Stimulated activated CD8-positive, alpha-beta memory T cell treated with anti-CD3 and anti-CD28 coated beads, Interleukin-4, amount 100 ng/mL, for 24 hours (primary cell): ENCODE measurements at places on chromosomes 12 and 14.

GRCh38 chr12:10001171-10001776, 2.4 kb upstream of the CLEC1B start:
- DNase-seq: no peak

DNA sequence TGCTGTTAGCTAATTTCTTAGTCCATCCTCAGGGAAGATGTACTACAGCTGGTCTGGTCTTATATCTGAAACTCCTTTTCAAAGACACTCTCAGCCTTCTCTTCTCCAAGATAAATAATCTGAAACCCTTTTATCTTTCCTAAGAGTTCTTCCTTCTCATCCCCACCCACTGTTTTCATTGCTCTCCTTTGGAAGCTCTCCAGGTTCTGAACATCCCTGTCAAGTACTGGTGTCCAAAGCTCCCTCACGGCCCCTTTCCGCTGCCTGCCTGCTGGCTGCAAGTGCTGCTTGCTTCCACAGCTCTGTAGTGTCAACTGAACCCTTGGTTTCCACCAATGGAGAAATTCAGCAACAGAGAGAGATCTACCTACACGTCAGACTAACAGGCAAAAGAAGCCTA, 6.6 kb upstream of the SLC6A13 start:
- no peak for DNase-seq

DNA sequence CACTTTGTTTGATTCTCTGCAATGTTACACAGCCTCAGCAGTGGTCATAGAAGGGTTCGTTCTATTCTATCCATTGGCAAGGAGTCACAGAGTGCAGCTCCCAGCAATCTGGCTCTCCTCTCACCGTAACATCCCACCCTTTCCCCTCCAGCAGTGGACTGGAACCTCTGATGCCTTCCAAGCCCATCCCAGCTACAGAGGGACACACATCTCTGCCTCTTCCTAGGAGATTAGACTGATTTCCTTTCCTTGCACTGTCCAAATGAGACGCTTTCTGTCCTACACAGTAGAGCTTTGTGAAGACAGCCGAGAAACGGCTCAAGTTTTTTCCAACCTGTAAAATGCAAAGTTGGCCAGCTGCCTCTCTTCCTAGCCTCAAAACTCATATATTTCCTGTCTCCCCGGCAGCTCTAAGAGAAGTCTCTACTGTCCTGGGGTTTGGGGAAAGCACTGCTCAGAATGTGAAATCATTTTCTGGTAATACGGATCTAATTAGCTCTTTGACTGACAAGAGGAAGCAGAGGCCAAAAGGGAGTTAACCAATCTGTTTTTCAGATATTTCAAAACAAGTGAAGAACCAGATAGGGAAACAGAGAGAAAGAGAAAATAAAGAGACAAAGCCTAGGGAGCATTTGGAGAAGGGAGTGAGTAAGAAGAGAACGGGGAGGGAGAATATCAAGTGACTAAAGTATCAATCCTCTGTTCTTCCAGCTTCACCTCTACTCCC, 516 bp downstream of the NINJ2 start:
- DNase-seq: no peak

- no peak for DNase-seq
These were observed 409.8 kb downstream of the DAD1 start for GRCh38 chr14:22179190-22179589.

- DNase-seq: no peak
These were observed 43.6 kb upstream of the NID2 start for GRCh38 chr14:52112336-52113018.

DNA sequence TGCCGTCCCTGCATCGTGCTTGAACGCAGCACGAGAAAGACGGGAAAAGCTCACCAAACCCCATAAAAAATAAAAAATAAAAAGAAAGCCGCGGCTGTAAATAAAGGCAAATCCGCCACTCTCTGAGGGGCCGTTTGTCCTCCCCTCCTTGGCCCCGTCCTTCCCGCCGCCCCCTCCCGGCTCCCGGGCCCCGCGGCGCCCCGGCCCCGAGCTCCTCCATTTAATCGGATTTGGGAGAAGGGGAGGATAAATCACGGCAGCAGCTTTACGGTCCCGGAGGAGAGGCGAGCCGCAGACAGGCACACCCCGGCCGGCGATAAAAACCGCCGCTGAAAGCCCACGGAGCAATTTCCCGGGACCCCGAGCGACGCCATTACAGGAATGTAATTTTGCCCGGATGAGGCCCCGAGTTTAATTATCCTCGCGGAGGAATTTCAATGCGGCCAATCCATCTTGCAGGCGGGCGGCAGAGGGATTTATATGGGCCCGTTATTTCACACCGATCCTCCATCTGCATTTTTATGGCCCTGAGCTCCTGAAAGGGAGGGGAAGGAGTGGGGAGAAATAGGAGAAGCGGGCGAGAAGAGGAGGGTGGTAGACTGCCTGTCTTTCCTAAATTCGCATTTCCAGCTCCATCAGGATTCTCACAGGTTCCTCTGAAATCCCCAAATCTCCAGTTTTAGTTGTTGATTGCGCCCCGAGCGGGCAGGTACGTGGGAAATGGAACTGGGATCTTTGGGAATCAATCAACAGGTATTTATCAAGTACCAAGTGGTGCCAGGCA, 1.3 kb upstream of the ATP5MC2 start:
- no peak for DNase-seq

GRCh38 chr12:21502164-21502496, 541 bp downstream of the GOLT1B start:
- peak; percentile 24 for DNase-seq

- no peak for DNase-seq
These were observed 393.0 kb downstream of the FSCB start for GRCh38 chr14:44113769-44114730.

- DNase-seq: no peak
These were observed 425.8 kb upstream of the FOXG1 start for GRCh38 chr14:28340816-28341215.

GRCh38 chr12:68287106-68287505, 33.7 kb upstream of the IL22 start:
- DNase-seq: no peak

- no peak for DNase-seq
These were observed 111.4 kb downstream of the STXBP6 start for GRCh38 chr14:24938593-24938992.

GRCh38 chr14:57692671-57693070, 173.2 kb downstream of the SLC35F4 start:
- DNase-seq: no peak

- DNase-seq: no peak
These were observed 237.0 kb upstream of the TBX3 start for GRCh38 chr12:114920771-114921554.

DNA sequence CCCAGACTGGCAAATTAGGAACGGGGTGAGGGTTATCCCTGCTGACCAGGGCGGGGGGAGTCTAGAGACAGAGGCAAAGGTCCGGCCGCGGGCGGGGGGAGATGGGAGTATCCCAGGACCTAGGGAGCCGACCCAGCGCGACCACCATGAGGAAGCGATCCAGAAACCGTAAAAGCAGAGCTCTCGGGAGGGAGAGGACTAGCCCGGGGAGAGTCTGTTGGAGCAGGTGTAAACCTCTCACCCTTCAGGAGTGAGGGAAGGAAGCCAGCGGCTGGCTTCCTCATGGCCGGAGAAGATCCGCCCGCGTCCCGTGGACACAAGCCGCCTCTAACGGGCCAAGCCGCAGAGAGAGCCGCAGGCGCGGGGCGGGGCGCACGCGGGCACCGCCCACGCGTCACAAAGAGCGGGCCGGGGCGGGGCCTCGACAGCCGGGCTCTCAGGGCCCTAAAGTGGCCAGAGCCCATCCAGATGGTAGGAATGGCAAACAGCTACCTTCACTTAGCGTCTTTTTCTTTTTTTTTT, at the start of gene ACRBP:
ACRBP (minus strand) TSS at position 350 of the 522 bp plus-strand sequence; CDS start at position 284, 66 bp downstream.
- no peak for DNase-seq

DNA sequence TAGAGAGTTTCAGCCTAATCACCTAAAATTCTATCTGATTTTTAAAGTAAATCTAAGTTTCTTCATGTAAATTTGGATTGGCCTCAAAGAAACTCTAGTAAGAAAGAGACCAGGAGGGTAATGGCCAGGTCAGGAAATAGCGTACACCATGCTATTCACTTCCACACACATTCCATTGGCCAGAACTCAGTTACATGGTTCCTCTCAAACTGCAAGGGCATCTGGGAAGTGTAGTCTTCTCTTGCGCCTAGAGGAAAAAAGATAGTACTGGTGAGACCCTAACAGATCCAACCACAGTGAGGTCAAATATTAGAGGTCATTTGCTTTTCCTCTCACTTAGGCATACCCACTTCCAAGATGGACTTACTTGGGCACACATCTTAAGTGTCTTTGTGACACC, 39.1 kb downstream of the MBIP start:
- DNase-seq: no peak

GRCh38 chr14:53900499-53900898, 56.1 kb downstream of the BMP4 start:
- no peak for DNase-seq

DNA sequence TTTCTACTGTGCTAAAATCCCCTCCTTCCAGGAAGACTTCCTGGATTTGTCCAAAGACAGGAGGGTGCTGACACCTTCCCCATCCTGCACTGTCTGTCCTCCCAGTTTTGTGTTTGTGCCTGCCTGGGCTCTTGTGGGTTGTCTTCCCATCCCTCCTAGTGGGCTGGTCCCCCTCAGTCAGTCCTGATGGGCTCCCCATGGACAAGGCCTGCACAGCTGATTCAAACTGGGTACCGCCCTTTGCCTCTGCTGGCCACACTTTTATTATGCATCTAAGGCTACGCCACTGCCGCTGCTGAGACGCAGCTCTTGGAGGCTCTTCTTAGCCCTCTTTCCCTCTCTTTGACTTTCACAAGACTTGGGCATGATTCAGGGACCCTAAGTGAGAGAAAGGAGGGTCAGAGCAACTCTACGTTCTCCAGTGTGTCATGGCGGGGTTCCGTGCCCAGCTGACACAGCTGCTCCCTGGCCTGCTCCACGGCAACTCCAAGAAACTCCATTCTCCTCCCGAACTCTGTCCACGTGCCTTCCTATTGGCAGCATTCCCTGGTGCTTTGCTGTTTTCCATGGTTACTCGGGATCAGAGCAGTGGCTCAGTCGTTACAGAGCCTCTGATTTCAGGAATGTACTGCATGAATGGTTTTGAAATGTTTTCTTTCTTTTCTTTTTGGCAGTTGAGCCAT, 3.8 kb upstream of the KRT85 start:
- no peak for DNase-seq

GRCh38 chr12:64551676-64552075, 58.6 kb upstream of the RASSF3 start:
- DNase-seq: no peak
